ENCODE measurements at places on chromosomes 1 and 21. TPM values are rescaled to one million over a fixed set of nuclear protein-coding genes. Genes with fewer than 3 reads are reported as not detected.

DNA sequence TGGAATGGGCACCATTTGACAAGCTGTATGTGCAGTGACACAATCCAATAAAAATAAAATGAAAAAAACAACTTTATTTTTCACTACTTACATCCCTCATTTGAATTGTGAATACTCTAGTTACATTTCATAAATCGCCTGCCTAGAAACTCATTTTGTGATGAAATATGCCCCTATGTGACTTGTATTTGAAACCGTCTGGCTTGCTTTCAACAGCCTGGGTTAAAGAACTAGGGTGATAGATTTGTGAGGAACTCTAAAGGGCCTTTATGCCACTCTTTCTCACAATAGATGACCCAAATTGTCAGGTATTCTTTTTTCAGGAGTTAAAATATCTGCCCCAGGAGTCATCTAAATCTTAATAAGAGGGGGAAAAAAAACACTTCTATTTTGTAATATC, 137.9 kb downstream of the DAB1 start:
- no peak for DNase-seq

The CELA2A gene
- polyA plus RNA-seq, result not detected

The S100A12 gene
- not detected for polyA plus RNA-seq

GRCh38 chr1:36585569-36586548, 103.1 kb upstream of the CSF3R start:
- no peak for DNase-seq

GRCh38 chr1:32868806-32869455, 1.8 kb downstream of the FNDC5 start:
- no peak for DNase-seq
